Natural killer cell treated with Interleukin-12 subunit alpha and Interleukin-12 subunit beta and Interleukin-15 and Interleukin-18, amount 100 ng/mL, for 72 hours (primary cell): ENCODE measurements at places on chromosomes 2 and 18. TPM values are rescaled to one million over a fixed set of nuclear protein-coding genes. Genes with fewer than 3 reads are reported as not detected.
A peak's percentile ranks its signal among the peaks of the same experiment; 100 is the strongest.

- H3K36me3 ChIP-seq: no peaks in the 10 kb centered on the region
- H3K27ac ChIP-seq: no peak overlapping the region
- H3K4me3 ChIP-seq: no peak overlapping the region
- DNase-seq: no peak
- H3K4me1 ChIP-seq: no peaks in the 10 kb centered on the region
Observed at GRCh38 chr2:227057060-227057459, 106.9 kb downstream of the COL4A4 start.

GRCh38 chr2:8929128-8929527 is 74.4 kb downstream of the MBOAT2 start:
- H3K27me3 ChIP-seq: no peaks in the 10 kb centered on the region
- no peak for DNase-seq
- H3K4me1 ChIP-seq: no peaks in the 10 kb centered on the region
- no peak overlapping the region for H3K27ac ChIP-seq

DNA sequence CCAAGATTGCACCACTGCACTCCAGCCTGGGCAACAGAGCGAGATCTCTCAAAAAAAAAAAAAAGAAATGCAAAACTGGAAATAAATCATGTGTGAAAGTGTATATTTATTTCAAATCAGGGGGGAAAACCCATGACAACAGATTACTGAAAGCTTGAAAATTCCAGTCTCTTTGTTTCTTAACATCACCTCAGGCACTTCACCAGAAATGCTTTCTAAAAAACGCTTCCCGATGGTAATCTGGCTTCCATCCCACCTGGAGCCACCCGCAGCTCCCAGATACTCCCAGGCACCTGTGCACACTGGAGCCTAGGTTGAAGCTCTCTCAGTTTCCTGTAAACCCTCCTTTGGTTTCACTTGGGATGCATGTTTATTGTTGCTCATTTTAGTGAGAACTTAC is 7.2 kb upstream of the ITGB6 start:
- peaks cover 51% of the 10 kb centered on the region for H3K4me1 ChIP-seq
- H3K36me3 ChIP-seq: peaks cover 3% of the 10 kb centered on the region
- peaks cover 11% of the 10 kb centered on the region for H3K27me3 ChIP-seq
- DNase-seq: no peak
- H3K4me3 ChIP-seq: no peak overlapping the region

DNA sequence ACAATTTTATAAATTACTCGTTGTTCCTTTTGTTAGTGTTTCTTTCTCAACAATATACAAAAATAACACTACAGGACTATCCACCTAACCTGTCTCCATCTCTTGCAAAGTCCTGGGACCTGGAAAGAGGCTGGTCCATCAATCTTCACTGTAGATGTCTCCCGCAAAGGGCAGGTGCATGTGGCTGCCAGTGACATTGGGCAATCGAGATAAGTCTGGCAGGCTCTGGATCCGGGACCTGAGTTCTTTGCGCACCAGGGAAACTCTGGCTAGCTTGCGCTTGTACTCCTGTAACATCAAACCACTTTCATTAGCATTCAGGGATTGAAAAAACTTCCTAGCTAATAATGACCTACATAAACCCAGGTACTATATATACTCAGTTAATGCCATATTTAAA is 20.5 kb downstream of the RMP24 start:
- no peaks in the 10 kb centered on the region for H3K27me3 ChIP-seq
- no peaks in the 10 kb centered on the region for H3K36me3 ChIP-seq
- no peak overlapping the region for H3K4me3 ChIP-seq
- DNase-seq: no peak
- H3K4me1 ChIP-seq: no peaks in the 10 kb centered on the region
- H3K27ac ChIP-seq: no peak overlapping the region

- no peaks in the 10 kb centered on the region for H3K27me3 ChIP-seq
- H3K27ac ChIP-seq: no peak overlapping the region
- peaks cover 23% of the 10 kb centered on the region for H3K36me3 ChIP-seq
- no peak overlapping the region for H3K4me3 ChIP-seq
- H3K4me1 ChIP-seq: no peaks in the 10 kb centered on the region
- DNase-seq: no peak
Observed at GRCh38 chr2:189848276-189848675, 64.0 kb downstream of the PMS1 start.

DNA sequence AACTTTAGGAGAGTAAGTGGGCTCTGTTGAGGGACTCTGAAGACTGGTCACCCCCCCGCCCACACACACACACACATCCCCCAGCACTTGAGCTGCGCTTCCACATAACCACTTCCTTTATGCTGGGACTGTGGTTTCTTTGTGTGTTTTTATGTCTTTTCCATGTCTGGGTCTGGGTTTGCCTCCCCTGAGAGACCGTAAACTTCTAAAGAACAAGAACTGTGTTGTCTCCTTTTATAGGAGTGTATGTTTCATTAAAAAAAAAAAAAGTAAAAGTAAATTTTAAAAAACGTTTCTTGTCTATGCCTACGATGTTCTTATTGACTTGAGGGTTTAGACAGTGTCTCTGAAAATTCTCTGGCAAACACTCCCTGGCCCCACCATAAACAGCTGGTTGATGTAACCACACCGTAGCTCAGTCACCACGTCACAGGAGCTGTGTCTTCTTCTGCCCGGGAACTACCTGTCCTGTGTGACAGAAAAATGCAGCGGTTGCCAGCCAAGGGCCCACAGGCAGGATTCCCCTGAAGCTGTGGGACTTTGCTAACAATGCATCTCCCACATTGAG is 68.0 kb downstream of the KLHL29 start:
- H3K36me3 ChIP-seq: no peaks in the 10 kb centered on the region
- no peak overlapping the region for H3K27ac ChIP-seq
- H3K4me3 ChIP-seq: no peak overlapping the region
- peaks cover 17% of the 10 kb centered on the region for H3K27me3 ChIP-seq

GRCh38 chr2:133680343-133681049 is 112.2 kb upstream of the NCKAP5 start:
- no peaks in the 10 kb centered on the region for H3K36me3 ChIP-seq
- no peak overlapping the region for H3K4me3 ChIP-seq
- H3K27ac ChIP-seq: no peak overlapping the region
- no peak for DNase-seq
- no peaks in the 10 kb centered on the region for H3K27me3 ChIP-seq

DNA sequence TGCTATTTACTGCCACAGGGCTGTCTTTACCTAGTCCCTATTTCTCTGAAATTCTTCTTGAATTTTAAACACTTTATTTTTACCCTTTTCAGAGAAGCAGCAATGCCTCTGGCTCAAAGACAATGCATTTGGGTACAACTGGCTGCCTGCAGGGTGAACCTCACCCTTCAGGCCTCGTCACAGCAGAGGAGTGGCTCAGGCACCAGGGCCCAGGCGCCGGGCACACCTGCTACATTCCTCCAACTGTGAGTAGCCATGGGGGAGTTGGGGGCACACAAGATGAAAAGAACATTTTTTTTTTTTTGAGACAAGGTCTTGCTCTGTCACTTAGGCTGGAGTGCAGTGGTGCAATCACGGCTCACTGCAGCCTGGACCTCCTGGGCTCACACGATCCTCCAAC is 74.9 kb upstream of the KCNE4 start:
- H3K4me1 ChIP-seq: no peaks in the 10 kb centered on the region
- peaks cover 8% of the 10 kb centered on the region for H3K27me3 ChIP-seq
- no peak for DNase-seq
- no peak overlapping the region for H3K27ac ChIP-seq

- no peak for DNase-seq
- no peaks in the 10 kb centered on the region for H3K27me3 ChIP-seq
- H3K27ac ChIP-seq: peak overlapping the region; percentile 65
- H3K36me3 ChIP-seq: no peaks in the 10 kb centered on the region
Observed at GRCh38 chr2:62042944-62043343, 137.5 kb downstream of the COMMD1 start.

- H3K27ac ChIP-seq: no peak overlapping the region
- no peaks in the 10 kb centered on the region for H3K36me3 ChIP-seq
- no peaks in the 10 kb centered on the region for H3K4me1 ChIP-seq
- H3K27me3 ChIP-seq: no peaks in the 10 kb centered on the region
- H3K4me3 ChIP-seq: no peak overlapping the region
Observed at GRCh38 chr18:5142859-5143258, 54.2 kb downstream of the AKAIN1 start.

GRCh38 chr2:144703852-144704708 is 184.2 kb upstream of the ZEB2 start:
- H3K36me3 ChIP-seq: no peaks in the 10 kb centered on the region
- H3K4me1 ChIP-seq: peaks cover 14% of the 10 kb centered on the region

DNA sequence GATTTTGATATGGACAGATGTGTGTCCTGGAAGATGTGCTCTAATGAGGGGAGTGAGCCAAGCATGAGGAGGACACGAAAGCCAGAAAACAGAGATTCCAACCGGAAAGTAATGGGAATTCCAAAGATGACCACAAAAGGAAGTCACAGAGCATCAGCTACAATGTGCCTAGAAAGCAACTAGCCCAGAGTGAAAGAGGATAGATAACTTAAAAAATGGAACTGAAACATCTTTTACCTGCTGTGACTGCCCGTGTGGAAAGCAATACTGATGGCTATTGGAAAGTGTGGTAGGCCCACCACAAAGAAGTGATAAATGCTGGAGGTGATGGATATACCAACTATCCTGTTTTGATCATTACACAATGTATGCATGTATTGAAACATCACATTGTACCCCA is 21.6 kb downstream of the DNMT3A start:
- H3K4me3 ChIP-seq: no peak overlapping the region
- H3K27me3 ChIP-seq: peaks cover 9% of the 10 kb centered on the region
- DNase-seq: no peak
- H3K4me1 ChIP-seq: peaks cover 45% of the 10 kb centered on the region
- H3K27ac ChIP-seq: no peak overlapping the region

DNA sequence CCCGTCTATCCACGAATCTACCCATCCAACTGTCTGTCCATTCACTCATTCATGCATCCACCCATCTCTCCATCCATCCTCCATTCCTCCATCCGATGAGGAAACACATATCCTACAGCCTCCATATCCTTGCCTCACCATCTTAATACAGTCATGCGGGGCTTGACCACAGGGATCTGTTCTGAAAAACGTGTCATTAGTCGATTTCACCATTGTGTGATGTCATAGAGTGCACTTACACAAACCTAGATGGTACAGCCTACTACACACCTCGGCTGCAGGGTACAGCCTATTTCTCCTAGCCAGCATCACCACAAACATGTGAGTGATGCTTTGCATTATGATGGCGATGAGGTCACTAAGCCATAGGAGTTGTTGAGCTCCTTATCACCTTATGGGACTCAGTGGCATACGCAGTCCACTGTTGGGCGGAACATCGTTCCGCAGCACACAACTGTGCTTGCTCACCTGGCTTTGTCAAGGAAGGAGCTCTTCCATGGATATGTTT is 1.9 kb upstream of the NT5DC4 start:
- no peaks in the 10 kb centered on the region for H3K36me3 ChIP-seq
- H3K27ac ChIP-seq: no peak overlapping the region

GRCh38 chr2:95392730-95393455 is 9.6 kb upstream of the FAHD2A start:
- no peak overlapping the region for H3K4me3 ChIP-seq
- no peaks in the 10 kb centered on the region for H3K36me3 ChIP-seq
- no peak for DNase-seq
- no peak overlapping the region for H3K27ac ChIP-seq
- H3K27me3 ChIP-seq: no peaks in the 10 kb centered on the region

Gene STON1
- 1.3 TPM for total RNA-seq

Gene CNGA3
- not detected for total RNA-seq

Gene FOXI3
- not detected for total RNA-seq

Gene RIT2
- not detected for total RNA-seq
